Esophagus squamous epithelium (tissue), 5 donors: ENCODE measurements at places on chromosomes 2 and 18.

- DNase-seq = no peak
Observed at GRCh38 chr18:64027931-64028695, 58.2 kb downstream of the SERPINB8 start.

DNA sequence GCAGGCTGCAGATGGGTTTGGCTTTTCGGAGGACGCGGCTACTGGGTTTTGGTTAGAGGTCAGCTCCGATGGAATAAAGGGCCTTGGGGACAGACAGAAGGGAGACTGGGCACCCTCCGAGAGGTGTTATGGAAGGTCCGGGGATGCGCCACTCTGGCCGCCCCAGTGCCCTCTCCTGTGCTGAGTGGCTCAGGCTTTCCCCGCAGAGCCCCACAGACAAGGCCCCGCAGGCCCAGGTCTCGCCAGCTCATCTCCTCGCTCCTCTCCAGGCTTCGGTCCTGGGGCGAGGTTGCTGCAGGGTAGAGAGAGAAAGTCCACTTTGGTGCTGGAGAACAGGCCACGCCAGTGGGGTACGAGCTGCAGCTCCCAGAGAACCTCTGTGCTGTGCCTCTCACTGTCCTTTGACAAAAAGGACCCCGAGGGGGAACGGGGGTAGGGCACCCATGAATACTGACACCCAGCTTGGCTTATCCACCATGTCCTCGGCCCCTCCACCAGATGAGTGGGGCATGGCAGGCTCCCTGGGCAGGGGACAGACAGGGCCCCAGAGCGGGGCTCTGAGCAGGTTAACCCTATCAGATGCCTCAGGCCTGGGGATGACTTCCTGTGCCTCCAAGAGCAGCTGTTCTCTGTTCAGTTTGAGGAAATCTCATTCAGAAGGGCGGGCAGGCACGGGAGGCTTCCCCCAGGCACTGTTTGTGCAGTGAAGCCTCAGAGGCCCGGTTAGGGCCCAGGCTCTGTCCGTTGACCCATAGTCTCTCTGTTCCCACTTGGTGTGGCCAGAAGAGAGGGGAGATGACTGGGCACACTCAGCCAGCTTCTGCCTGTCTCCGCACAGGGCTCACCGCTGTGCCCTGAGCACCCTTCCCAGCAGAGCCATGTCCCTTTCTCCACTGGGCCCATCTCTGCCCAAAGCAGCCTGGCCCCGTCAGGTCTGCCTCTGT, 15.7 kb upstream of the CNNM3 start:
- no peak for DNase-seq

- no peak for DNase-seq
Observed at GRCh38 chr2:16085073-16085472, 144.7 kb downstream of the MYCN start.

- DNase-seq = no peak
Observed at GRCh38 chr2:32838949-32839348, 107.8 kb upstream of the LTBP1 start.

- DNase-seq = no peak
Observed at GRCh38 chr18:35171315-35171987, 69.4 kb upstream of the ZNF397 start.
